Midbrain (tissue), 1 donor: ENCODE measurements at places on chromosomes 1 and 21.

DNA sequence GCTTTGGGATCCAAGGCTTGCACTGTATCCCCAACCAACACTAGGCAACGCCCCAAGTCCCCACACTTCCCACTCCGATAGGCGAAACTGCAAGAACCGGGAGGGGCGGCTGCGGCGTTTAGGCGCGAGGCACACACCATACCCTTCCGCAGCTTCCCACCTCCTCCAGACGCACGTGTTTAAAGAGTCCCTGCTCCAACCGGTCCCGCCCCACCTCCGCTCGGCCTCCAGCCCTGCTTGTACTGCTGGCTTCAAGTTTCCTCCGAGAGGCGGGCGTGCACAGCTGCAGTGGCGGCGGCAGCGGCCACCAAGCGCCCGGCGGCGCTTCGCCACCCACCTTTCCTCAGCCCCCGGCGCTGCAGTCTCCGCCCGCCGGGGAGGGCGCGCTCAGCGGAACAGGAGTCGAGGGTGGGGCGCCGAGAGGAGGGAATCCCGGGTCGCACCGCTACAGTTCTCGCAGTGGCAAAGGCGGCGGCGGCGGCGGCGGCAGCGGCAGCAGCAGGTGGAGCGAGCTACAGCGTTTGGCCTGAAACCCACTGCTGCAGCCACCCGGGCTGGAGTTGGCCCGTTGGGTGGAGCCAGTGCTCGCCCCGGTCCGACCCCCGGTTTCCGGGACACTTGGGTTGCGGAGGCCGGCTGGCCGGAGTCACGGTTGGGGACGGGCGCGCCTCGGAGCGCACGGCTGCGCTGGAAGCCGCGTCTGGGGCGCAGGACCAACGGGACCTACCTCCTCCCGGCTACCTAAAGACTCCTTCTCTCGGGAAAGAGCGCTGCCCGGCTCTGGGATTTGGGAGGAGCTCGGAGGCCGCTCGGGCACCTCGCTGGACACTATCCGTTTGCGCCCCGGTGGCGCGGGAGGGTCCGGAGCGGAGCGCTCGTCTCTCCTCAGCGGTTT, at the start of gene CNIH3:
Gene CNIH3, plus strand, starts transcription at position 457 of the 895 bp plus-strand sequence. CDS start 858 bp downstream, outside the sequence.
- DNase-seq, result no peak

GRCh38 chr1:182995894-182996293, 27.3 kb upstream of the LAMC1 start:
- no peak for DNase-seq

- DNase-seq, result no peak
Measured at GRCh38 chr1:224647449-224647848, 31.3 kb downstream of the CNIH3 start.

DNA sequence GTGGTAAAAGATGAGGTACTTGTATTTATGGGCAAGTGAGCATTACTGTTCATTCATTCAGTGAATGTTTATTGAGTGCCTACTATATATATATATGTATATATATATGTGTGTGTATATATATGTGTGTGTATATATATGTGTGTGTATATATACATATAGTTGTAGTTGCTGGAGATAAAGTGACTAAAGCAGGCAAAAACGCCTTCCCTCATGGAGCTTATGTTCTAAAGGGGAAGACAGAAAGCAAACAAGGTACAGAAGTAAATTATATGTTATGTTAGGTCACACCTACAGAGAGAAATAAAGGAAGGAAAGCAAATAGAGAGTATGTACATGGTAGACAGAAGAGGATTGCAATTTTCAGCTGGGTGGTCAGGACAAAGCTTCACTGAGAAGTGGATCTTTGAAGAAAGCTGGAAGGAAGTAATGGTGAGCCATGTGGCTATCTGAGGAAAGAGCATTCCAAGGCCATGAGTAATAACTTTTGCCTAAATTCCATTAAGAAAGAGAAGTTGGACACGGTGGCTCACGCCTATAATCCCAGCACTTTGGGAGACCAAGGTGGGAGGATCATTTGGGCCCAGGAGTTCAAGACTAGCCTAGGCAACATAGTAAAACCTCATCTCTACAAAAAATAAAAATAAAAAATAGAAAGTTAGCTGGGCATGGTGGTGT, 33.5 kb upstream of the KLF17 start:
- DNase-seq, result no peak

GRCh38 chr1:5917281-5917590, 75.0 kb downstream of the NPHP4 start:
- no peak for DNase-seq

DNA sequence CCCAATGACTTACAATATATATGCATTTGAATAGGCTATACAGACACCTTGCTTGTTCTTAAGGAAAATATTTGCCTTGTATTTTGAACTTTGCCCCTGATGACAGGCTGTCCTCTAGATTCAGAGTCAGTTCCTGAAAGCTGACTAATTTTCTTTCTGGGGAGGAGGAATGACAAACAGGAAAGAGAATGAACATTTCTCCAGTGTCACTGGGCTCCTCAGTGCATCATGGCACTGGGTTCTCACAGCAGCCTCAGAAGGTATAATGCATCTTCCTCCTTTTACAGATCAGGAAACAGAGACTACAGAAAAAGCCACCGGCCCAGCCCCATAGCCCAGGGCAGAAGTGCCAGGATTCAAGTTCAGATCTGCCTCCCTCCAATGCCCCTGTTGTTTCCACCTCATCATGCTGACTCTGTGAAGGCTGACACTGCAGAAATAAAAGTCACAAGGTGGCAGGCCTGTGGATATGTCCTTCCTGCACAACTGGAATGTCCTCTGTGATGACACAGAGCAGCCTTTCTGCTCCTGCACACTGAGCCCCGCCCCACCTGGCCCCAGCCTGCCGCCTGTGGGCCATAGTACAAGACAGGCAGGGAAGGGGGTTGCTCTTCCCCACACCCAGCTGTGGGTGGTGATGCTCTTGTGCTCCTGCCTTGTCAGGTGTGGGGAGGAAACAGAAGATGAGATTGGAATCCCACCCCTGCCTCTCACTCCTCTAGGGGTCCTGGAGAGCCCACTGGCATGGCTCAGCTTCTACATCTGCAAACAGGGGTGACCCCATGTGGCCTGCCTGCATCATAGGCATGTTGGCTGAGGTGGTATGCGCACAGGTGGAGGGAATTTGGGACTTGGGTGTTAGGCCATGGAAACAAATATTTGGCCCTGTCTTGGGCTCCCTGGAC, 6.4 kb downstream of the TTC22 start:
- no peak for DNase-seq

DNA sequence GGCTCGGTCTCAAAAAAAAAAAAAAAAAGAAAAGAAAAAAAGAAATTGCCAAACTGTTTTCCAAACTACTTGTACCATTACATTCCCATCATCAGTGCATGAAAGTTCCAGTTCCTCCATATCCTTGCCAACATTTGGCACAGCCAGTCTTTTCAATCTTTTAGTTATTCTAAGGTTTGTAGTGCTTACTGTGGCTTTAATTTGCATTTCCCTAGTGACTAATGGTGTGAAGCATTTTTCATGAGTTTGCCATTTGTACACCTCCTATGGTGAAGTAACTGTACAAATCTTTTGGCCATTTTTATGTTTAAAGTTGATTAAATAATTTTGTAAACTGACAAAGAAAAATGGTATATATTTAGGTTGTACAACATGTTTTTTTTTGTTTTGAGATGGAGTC, 70.7 kb downstream of the DEGS1 start:
- DNase-seq, result no peak

GRCh38 chr1:16167331-16168143, 11.7 kb upstream of the EPHA2 start:
- DNase-seq, result no peak

DNA sequence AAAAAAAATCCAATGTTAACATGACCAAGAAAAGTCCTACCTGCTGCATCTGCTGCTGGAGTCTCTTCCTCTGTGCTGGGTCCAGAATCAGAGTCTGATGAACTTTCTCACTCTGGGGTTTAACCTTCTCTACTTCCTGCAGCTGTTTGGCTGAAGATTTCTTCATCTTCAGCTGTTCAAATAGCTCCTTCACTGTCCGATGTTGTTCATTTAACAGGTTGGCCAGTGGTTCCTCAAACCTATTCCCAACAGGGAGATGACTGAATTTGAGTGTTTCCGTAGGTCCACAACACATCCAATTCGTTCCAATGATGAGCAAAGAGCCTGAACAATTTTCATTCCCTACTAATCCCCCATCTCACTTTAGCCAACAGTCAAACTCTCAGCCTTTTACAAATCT, 79.4 kb downstream of the GON4L start:
- DNase-seq, result no peak

DNA sequence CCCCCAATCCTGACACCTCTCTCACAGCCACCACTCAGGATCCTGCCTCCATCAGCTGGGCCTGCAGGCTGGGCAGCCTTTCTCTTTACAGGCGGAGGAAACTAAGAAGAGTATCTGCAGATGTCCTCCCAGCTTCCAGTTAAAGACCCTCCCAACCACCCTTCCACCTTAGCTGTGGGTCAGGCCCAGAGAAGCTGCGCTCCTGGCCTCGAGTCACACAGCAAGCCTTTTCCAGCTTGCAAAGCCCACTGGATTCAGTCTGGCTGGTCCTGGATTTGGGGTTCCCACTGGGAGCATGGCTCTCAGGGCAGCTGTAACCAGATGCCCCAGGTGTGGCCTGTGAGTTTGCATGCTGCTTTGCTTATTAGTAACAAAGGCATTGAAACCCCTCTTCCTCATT, 19.9 kb downstream of the KCNQ4 start:
- no peak for DNase-seq

GRCh38 chr1:37477198-37477931, 3.0 kb downstream of the ZC3H12A start:
- no peak for DNase-seq

DNA sequence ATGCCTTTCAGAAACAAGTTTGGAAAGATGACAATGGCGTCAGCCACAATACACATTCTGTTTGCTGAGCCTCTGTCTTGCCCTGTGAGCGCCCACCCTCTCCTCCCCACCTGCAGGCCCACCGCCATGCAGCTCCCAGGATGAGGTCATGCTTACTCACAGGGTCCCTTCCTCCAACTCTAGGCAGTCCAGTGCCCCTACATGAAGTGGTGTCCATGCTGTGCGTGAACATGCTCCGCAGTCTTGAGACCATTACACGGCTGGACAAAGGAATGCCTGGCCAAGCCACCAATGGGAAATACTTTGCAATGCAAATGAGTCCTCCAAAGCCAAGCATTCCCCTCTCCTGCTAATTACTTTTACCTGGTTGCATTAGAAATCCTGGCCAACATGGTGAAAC, 92.2 kb downstream of the CD58 start:
- DNase-seq, result no peak

GRCh38 chr1:118841521-118841920, 146.6 kb downstream of the TBX15 start:
- DNase-seq, result no peak

DNA sequence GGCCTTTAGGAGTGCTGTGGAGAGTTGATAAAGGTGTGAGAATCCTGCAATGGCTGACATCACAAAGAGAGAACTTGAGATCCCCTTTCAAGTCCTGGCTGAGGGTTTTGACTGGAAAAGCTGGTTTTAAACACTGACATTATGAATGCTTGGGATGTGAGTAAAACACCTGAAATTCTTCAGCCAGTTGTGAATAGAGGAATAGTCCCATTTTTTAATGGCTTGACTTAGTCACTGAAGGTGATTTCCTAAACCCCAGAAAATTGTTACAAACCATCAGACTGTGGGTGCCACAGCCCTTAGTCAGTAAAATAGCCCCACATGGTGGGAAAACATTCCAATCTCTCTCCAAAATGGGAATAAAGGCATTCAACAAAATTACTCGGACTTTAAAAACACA, 107.7 kb upstream of the LMO4 start:
- DNase-seq, result no peak
